ENCODE measurements at places on chromosomes 7 and 10.

- DNase-seq, result peak; percentile 58
These were observed 4.8 kb downstream of the GPR146 start for GRCh38 chr7:1049006-1049741.

- no peak for DNase-seq
These were observed 339.1 kb downstream of the ATRNL1 start for GRCh38 chr10:115432188-115432819.

DNA sequence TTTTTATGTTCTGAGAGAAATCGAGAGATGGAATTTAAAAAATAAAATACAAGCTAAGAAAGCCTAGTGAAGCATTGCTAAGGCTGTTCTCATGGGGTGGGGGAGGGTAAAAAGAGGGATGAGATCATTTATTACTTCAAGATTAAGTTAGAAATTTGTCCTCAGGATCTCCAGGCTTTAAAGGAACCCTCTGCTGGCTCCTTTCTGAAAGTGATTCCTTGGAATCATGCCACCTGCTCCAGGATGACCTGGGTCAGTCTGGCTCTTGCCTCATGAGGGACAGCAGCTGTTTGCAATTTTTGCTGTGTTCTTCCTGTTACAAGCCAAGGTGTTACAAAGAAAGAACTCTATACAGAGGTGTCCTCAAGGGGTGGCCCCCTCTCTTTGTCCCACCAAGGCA, 69.8 kb downstream of the CDK1 start:
- DNase-seq, result no peak

GRCh38 chr7:90347759-90348158, 1.2 kb downstream of the GTPBP10 start:
- no peak for DNase-seq

DNA sequence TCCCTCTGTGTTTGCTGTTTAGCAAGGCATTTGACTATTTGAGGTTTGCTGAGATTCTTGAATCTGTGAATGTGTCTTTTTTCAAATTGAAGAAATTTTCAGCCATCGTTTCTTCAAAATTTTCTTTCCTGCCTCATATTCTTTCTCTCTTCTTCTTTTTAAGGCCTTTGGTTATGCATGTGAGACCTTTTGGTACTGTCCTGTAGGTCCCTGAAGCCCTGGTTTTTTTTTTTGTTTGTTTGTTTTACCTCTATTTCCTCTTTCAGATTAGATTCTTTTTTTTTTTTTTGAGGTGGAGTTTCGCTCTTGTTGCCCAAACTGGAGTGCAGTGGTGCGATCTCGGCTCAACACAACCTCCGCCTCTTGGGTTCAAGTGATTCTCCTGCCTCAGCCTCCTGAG, 45.3 kb downstream of the MLLT10 start:
- DNase-seq, result no peak

DNA sequence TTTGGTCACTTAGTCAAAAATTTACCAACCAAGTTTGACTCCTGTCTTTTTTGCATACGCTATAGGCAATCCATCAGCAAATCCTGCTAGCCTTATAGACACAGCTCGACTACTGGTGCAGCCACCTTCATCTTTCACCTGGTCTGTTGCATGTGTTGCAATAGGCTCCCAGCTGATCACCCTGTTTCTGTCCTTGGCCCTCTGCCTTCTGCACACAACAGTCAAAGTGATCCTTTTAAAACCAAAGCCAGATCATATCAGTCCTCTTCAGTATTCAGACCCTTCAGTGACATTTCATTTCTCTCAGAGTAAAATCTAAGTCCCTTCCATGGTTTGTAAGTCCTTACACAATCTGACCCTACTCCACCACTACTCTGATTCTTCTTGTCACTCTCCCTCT, 10.9 kb upstream of the CDK6 start:
- peak; percentile 12 for DNase-seq

DNA sequence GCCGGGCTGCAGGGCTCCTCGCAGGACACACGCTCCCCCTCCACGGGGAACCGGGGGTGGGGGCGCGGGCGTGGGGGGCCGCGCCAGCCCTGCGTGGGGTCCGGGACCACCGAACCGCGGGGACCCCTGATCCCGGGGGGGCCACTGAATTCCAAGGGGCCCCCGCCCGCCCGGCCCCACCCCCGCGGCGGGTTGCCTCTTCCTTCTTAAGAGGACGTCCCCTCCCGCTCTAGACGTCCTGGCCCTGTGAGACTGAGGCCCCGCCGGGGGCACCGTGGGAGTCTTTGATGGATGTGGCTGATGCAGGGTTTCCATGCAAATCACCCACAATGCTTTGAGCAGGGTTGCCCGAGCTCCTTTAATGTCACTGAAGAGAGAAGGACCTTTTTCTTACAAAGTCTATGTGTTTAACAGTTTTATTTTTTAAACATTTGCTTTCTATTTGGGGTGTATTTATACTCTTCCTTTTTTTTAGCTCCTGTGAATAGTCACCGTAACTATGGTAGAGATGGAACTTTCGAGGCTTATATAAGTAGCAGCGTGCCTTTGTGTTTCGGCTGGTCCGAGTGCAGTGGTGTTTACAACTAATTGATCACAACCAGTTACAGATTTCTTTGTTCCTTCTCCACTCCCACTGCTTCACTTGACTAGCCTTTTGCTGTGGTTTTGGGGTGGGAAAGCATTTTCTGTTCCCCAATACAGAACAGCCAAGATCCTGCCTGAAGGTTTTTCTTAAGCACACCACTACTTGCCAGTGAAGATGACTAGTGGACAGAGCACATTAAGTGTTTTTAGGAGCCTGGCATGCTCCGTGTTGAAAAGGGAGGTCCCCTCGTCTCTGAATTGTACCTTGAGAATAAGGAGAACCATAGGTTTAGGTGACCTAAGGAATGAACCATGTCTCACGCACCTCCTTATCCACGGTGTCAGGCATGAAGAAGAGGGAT, 44.8 kb downstream of the PDIA4 start:
- DNase-seq, result peak; percentile 94

DNA sequence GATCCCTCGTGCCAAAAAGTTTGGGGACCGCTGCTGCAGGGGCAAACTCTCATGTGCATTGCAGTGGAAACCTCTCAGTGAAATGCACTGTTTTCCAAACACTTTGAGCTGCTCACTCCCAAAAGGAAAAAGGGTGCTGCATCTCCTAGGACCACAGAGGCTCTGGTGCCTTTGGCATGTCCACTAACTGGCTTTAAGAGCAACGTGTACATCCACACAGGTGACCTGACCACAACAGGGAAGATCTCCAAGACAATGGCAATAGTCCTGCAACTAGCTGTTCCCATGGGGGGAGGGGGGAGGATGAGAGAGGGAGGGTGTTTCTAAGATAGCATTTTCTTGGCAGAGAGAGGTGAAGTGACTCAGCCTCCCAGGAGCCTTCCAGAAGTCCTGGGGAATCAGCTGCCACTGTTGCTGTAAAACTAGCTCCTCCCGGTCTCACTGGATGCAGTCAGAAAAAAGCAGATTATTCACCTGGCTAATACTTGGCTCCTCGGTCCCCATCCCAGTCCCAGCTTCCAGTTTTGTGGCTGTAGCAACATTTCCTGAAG, 181.7 kb downstream of the HECW1 start:
- DNase-seq, result no peak

DNA sequence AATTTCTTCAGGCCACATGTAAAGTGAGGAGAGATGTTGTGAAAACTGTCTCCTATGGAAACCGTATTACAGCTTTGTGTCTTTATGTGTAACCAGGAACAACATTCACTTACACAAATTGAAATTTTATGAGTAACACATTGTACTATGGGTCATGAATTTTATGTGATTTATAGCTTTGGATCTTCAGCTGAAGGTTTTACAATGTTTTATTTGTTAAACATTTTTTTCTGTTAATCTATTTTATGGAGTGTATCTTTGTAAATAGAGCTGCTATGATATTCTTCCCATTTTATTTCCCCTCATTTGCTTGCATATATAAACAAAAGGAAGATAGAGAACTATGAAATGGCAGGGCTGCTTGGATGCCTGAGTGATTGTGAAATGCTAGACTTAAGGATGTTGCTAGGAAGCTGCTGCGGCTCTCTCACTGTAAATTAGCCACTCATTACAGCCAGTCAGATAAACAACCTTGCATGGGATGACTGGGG, 104.5 kb upstream of the PCLO start:
- DNase-seq, result no peak

DNA sequence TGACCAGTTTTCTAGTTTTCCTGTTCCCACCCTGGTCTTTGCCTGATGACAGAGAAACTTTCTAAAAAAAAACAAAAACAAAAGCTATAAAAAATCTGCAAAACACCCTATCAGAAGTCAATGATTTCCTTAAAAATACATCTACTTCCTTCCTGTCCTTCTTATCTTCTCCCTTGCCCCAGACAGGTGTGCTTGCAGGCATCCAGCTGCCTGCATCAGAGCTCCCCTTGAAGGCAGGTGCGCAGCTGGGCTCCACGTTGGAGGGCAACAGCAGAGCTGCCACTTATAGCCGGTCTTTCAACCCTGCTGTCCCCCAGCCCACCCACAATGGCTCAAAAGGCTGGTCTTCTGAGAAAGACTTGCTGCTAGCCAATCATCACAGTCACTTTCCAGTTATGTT, 29.8 kb downstream of the UBE2D4 start:
- DNase-seq, result no peak

- DNase-seq, result no peak
These were observed 96.0 kb downstream of the EEPD1 start for GRCh38 chr7:36249091-36249490.

GRCh38 chr10:5502571-5503476, 3.5 kb upstream of the CALML5 start:
- no peak for DNase-seq

DNA sequence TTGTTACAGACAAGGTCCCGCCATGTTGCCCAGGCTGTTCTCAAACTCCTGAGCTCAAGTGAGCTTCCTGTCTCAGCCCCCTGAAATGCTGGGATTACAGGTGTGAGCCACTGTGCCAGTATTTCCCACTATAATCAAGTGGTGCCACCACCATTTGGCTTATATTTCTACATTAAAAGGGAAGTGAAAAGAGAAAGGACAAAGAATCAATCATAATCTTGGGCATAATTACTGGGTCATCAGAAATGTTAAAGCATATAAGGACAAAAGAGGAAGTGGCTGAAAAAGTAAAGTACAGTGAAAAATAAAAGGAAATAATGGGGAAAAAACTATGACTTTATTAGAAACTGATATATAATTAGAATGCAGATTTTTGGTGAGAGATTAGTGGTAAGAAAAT, 25.7 kb upstream of the ENTPD1 start:
- DNase-seq, result no peak

GRCh38 chr10:119406601-119407253, 135.8 kb downstream of the RGS10 start:
- DNase-seq, result no peak

GRCh38 chr7:150410680-150411346, 31.7 kb downstream of the ZNF775 start:
- no peak for DNase-seq

GRCh38 chr7:86469680-86470295, 173.9 kb upstream of the GRM3 start:
- DNase-seq, result peak; percentile 73

DNA sequence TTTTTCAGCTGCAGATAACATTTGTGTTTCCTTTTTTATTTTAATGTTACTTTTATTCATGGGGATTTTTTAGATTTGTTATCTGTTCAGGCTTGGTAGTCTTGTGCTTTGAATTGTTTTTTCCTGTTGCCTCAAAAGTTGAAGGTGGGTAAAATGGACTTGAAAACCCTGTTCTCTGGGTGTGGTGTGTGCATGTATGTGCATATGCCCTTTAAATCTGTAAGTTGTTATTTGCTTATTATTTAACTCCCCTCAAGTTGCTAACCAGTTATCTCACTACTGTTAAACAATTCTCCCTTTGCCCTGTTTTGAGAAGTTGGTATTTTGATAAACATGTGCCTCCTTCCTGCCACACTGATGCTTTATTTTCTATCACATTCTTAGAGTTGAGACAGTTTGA, 30.6 kb downstream of the TSPAN14 start:
- DNase-seq, result no peak

GRCh38 chr10:63262430-63263073, 129.4 kb downstream of the NRBF2 start:
- no peak for DNase-seq

DNA sequence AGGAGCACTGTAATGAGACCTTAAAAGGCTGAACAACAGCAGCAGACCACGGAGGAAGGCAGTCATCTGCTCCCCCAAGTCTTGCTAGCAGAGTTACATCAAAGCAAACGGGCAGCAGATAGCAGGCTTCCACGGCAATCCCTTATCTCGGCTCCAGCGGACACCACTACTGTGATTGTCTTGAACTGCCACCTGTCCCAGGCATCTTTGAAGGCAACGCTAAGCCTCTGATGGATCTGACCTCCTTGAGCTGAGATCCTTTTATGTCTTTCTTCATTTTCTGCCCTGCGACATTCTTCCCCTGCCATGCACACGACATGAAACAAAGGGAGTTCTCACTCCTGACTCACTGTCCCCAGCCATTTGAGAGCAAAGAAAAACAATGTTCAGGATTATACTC, 111.7 kb downstream of the GLI3 start:
- no peak for DNase-seq

DNA sequence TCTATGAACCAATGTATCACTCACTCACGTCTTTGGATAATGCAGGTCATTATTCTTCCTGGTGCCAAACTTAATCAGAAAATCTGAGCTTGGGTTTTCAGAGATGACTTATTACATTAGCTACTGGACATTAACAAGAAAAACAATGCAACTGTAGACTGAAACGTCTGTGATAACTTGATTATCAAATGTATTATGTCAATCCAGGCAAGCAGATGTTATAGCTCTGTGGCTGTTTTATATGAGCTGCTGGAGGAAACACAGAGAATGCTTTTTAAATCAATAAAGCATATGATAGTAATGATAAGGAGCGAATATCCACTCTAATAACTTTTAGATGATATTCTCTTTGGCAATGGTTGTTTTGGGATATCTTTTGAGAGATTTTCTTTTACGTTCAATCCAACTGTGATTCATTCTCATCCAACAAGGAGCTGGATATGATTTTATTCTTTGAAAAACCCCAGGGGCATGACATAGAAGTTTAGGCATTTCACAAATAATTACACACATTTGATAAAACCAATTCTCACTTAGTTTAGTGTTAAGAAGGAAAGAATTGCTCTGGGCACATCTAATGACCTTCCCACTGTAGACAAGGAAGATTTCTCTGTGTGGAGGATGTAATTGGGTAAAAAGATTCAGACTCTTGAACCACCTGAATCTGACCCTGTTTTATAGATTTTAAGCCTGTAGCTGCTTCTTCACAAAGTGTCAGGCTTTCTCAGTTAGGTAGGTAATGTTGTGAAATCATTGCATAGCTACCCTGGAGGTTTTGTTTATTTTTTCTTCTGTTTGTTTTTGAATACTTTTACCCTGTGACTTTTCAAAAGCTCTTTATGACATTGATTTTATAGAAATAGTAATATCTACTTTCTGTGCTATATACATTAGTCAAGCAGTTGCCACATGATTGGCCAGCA, 1124.7 kb downstream of the DNAJB9 start:
- DNase-seq, result no peak

DNA sequence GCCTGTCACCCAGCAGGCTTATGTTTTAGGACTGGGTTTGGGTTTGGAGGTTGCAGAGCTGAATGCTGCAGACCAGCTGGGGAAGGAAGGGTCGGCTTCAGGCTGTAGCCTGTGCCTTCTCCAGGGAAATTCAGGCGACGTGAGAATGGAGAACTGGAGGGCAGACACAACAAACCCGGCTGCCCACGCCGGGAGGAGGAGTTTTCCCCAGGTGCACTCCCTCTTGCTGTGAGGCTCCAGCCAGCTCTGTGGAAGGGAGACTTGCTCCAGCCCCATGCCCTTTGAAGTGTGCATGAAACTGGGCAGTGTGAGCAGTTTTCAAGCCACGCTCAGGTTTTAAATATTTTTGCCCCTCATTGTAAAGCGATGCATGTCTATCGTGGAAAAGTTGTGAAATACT, 279.1 kb downstream of the CCSER2 start:
- no peak for DNase-seq

Measured in activated CD4-positive, alpha-beta T cell treated with anti-CD3 and anti-CD28 coated beads for 36 hours (primary cell).